ENCODE measurements at places on chromosomes 12 and 14.
A peak's percentile ranks its signal among the peaks of the same experiment; 100 is the strongest.

GRCh38 chr14:91501951-91502930 is 7.9 kb downstream of the PPP4R3A start:
- H3K4me3 ChIP-seq = no peak overlapping the region
- H3K27me3 ChIP-seq = no peaks in the 10 kb centered on the region
- no peaks in the 10 kb centered on the region for H3K36me3 ChIP-seq
- H3K4me1 ChIP-seq = peaks cover 39% of the 10 kb centered on the region
- no peak for DNase-seq

- no peaks in the 10 kb centered on the region for H3K36me3 ChIP-seq
- no peaks in the 10 kb centered on the region for H3K27me3 ChIP-seq
- peak overlapping the region; percentile 87 for H3K4me3 ChIP-seq
- peaks cover 18% of the 10 kb centered on the region for H3K4me1 ChIP-seq
- peak overlapping the region; percentile 95 for H3K27ac ChIP-seq
- no peak for DNase-seq
Measured at GRCh38 chr12:55974308-55974730, 441 bp downstream of the RAB5B start.

DNA sequence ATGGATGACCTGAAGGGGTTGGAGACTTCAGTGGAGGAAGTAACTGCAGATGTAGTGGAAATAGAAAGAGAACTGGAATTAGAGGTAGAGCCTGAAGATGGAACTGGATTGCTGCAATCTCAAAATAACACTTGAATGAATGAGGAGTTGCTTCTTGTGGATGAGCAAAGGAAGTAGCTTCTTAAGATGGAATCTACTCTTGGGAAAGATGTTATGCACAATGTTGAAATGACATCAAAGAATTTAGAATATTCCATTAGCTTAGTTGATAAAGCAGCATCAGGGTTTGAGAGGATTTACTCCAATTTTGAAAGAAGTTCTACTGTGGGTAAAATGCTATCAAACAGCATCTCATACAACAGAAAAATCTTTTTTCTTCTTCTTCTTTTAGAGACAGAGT is 186.4 kb upstream of the PRKD1 start:
- H3K36me3 ChIP-seq = no peaks in the 10 kb centered on the region
- DNase-seq = no peak
- no peak overlapping the region for H3K4me3 ChIP-seq

DNA sequence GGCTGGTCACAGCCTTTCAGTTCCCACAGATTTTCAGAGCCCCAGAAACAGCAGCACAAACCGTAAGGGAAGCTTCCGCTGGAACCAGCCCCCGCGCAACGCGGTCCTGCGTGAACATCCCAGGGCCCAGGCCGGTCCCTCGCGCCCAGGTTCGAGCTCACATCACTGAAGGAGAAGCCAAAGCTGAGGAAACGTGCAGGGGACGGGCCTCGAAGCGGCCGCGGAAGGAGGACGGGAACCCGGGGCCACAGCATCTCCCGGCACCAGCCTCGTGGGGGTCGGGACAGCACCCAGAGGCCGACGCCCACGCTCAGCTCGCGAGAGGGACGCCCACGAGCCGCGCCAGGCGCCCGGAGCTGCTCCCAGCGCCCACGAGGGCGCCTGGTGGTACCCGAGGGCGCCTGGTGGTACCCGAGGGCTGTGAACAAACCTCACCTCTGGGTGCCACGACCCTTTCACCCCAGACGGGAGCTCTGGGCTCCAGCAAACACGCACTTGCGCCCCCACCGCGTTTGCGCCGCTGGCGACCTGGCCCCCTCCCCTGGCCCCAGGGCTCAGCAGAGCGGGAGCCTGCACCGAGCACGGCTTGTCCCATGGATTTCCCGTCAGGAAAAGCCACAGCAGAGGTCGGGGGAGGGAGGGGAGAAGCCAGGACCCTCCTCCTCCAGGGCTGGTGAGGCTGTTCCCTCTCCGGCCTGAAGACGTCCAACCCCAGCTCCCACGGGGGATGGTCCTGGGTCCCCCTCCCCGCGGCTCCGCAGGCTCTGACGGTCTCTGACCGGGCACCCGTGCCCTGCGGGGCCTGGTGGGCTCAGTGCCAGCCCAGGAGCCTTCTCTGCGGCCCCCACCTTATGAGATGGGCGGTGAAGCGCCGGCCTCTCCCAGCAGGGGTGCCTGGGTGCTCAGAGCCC is 6.9 kb downstream of the LRCOL1 start:
- H3K36me3 ChIP-seq = no peaks in the 10 kb centered on the region
- no peak for DNase-seq
- H3K4me3 ChIP-seq = peak overlapping the region; percentile 12
- peaks cover 10% of the 10 kb centered on the region for H3K4me1 ChIP-seq
- H3K27ac ChIP-seq = peak overlapping the region; percentile 25
- no peaks in the 10 kb centered on the region for H3K27me3 ChIP-seq

Data from ascending aorta (tissue), 2 donors.